ENCODE measurements at places on chromosomes 12 and 14.
A peak's percentile ranks its signal among the peaks of the same experiment; 100 is the strongest.

GRCh38 chr14:68449561-68450181, 343.2 kb downstream of the ZFP36L1 start:
- no peak for DNase-seq

DNA sequence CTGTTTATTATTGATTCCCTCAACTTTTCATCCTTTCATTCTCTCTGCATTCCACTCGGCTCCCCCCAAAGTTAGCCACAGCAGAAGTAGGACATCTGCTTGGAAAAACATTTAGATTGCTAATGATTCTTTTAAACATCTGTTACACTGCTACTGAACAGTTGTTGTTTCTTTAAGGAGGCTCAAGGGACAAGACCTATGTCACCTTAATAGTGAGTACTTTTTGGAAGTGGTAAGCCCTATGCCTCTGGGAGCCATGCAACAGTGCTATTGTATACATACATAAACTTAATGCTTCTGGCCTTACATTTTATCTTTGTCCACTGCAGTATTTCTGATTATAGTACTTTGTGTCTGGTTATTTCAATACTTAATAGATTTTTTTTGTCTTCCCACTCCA, 628.2 kb upstream of the FOXG1 start:
- no peak for DNase-seq

- no peak for DNase-seq
Observed at GRCh38 chr14:52767058-52767833, 24.2 kb downstream of the GNPNAT1 start.

GRCh38 chr12:33602515-33602914, 162.9 kb upstream of the SYT10 start:
- DNase-seq, result no peak

GRCh38 chr12:108297895-108298760, 41.0 kb downstream of the CMKLR1 start:
- no peak for DNase-seq

GRCh38 chr14:103606963-103607668, 21.9 kb upstream of the KLC1 start:
- DNase-seq, result peak; percentile 72

DNA sequence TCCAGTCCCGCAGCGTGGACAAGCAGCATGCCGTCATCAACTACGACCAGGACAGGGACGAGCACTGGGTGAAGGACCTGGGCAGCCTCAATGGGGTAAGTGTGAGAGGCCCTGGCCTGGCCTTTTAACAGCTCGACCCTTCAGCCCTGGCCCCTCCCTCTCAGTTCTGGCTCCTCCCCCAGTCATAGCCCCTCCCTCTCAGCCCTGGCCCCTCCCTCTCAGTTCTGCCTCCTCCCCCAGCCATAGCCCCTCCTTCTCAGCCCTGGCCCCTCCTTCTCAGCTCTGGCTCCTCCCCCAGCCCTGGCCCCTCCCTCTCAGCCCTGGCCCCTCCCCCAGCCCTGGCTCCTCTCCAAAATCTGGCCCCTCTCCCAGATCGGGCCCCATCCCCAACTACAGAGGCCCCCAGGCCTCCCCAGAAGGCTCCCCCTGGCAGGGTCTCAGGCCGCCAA, 11.2 kb downstream of the CEP170B start:
- DNase-seq, result no peak

- no peak for DNase-seq
Observed at GRCh38 chr12:69516950-69517349, 46.8 kb downstream of the FRS2 start.

- DNase-seq, result no peak
Observed at GRCh38 chr12:106258226-106258625, 10.4 kb upstream of the CKAP4 start.

GRCh38 chr14:59188461-59189090, at the start of gene DAAM1:
Gene DAAM1 (plus strand): TSS chr14:59188667. CDS start chr14:59263478, 74,811 bp downstream.
- DNase-seq, result peak; percentile 89

DNA sequence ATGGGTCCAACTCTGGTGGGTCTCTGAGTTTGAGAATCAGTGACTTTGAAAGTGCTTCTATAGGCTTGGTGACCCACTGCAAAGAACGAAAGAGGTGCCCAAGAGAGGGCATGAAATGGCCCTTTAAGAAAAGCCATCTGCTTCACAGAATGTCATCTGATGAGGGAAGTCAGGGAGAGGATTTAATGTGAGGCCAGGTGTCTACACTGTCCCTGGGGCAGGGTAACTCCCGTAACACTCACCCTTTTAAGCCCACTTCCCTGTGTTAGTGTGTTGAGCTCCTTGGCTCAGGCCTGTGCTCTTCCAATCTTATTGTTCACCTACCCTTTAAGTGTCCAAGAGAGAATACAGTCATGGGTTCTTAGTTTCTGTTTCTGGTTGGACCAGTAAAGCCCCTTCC, 16.4 kb upstream of the SRSF5 start:
- DNase-seq, result no peak

- no peak for DNase-seq
Observed at GRCh38 chr12:132445884-132446632, 43.9 kb upstream of the FBRSL1 start.

- DNase-seq, result no peak
Observed at GRCh38 chr12:110287986-110288385, 6.9 kb downstream of the ATP2A2 start.

DNA sequence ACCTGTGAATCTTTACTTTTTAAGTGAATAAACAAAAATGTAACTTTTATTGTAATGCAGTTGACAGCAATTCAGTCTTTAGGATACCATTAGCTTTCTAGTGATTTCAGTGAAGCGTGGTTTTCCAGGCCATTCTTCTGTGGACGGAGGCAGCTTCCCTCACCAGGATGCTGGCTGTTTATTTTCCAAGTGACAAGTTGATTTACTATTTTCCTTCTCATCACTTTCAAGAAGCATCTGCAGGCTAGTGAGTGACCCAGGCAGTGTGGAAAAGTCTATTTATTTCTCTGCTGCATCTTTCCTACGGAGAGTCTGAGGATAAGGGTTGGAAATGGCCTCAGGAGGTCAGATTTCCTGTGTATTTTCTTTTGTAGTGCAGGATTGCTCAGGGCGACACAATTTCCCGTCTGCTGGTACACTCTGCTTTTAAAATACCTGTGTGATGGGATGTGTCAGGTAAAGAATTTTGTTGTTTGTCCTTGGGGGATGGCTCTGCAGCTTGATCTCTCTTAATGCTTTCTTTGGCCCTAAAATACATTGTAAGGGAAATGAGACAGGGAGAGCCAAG, 467.8 kb downstream of the NRXN3 start:
- no peak for DNase-seq

GRCh38 chr12:25590011-25590721, 37.1 kb upstream of the LMNTD1 start:
- no peak for DNase-seq

- no peak for DNase-seq
Observed at GRCh38 chr14:102513899-102514772, 4.6 kb upstream of the ANKRD9 start.

- DNase-seq, result no peak
Observed at GRCh38 chr12:80864046-80864735, 73.5 kb downstream of the LIN7A start.
